ENCODE measurements at places on chromosomes 2 and 18. TPM values are rescaled to one million over a fixed set of nuclear protein-coding genes. Genes with fewer than 3 reads are reported as not detected.
A peak's percentile ranks its signal among the peaks of the same experiment; 100 is the strongest.

GRCh38 chr2:191573216-191573615, 104.7 kb upstream of the NABP1 start:
- no peak overlapping the region for H3K27ac ChIP-seq
- H3K27me3 ChIP-seq, result no peaks in the 10 kb centered on the region
- H3K4me3 ChIP-seq, result no peak overlapping the region
- H3K36me3 ChIP-seq, result no peaks in the 10 kb centered on the region
- H3K4me1 ChIP-seq, result peaks cover 21% of the 10 kb centered on the region

DNA sequence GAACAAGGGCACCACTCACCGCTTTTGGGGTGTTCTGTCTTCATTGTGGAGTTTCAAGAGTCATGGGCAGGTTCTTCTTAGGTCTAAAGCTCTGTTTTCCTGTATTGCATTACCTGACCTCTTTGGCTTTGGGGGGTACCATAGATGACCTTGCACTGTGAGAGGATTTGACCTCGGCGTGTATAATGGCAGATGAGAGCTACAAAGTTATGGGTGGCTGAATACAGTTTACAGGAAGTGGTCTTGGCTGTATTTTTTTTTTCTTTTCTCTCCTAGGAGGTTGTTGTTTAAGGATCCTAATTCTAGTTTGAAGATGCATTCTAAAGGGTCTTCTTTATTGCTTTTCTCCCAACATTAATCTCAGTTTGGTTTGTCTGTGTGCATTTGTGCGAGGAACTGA, 11.5 kb downstream of the GAL3ST2 start:
- no peaks in the 10 kb centered on the region for H3K27me3 ChIP-seq
- no peaks in the 10 kb centered on the region for H3K36me3 ChIP-seq
- no peak overlapping the region for H3K27ac ChIP-seq

DNA sequence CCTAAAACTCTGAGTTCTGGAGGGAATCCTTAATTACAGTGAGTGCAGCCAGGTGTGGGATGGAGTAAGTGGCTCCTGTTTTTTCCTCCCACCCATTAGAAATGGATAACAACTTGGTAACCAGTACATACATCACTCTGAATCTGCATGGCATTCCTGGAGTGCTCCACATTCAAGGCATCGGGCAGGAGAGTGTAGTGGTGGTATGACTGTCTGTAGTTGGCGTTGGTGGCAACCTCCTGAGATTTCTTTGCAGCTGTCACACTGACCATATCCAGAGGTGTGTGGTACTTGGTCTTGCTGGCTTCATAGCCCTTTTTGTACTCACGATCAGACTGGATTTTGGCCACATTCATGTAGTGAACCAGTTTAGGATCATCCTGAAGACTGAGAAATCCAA, 68.3 kb downstream of the NEB start:
- H3K27me3 ChIP-seq, result no peaks in the 10 kb centered on the region
- no peaks in the 10 kb centered on the region for H3K36me3 ChIP-seq
- no peak overlapping the region for H3K27ac ChIP-seq
- no peaks in the 10 kb centered on the region for H3K4me1 ChIP-seq
- H3K4me3 ChIP-seq, result no peak overlapping the region

DNA sequence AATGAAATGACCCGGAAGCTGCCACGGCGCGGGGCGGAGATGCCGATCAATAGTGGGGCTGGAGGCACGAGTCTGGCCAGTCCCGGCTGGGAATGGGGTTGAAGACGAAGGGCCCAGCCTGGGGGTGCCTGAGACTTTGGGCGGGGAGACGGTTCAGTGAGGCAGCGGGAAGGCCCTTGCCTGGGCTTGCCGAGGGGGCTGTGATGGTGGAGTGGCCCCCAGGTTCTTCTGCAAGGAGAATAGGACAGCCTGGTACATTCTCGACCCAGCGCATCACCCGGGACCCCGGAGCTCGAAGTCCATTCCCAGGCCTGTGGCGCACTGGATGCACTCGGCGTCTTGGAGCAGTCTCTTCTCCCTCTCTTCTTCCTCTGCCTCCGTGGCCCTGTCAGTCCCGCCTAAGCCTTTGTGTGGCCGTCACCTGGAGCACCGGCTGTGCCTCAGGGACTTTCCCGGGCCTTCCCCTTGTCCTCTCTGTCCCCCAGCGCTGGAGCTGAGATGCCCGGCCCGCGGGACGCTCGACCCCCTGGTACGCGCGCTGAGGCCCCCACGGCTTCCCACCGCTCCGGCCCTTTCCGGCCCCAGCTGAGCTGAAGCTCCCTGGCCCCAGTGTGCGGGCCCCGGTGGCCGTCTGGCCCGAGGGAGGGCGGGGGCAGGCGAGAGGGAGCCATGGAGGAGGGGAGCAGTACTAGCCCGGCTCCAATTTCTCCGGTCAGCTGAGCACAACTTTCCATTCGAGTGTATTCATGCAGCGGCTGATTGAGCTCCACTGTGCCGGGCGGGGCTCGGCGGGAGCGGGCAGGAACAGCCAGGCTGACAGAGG, 8.0 kb downstream of the SIX3 start:
- no peak for DNase-seq
- H3K27me3 ChIP-seq, result peaks cover 70% of the 10 kb centered on the region
- no peaks in the 10 kb centered on the region for H3K36me3 ChIP-seq
- peaks cover 16% of the 10 kb centered on the region for H3K4me1 ChIP-seq

Gene CCDC68
- 13.8 TPM for total RNA-seq

DNA sequence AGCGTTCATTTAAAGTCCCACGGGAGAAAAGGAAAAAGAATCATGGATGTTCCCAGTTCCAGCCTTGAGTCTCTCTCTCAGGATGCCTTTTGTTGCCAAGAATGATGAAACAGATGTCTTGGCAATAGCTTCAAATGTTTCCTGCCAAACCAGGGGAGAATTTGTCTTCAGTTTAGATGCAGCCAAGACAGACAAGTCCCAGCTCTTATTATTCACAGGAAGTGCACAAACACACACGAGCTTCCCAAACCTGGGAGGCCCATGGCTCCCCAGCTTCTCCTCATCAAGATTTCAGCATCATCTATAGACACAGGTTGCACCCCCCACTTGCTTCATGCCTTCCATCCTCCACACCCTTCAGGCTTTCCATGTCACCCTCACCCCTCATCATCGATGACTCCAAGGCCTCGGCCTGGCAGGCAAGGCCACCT, 45.9 kb downstream of the HS1BP3 start:
- H3K27me3 ChIP-seq, result no peaks in the 10 kb centered on the region
- H3K4me3 ChIP-seq, result no peak overlapping the region
- H3K4me1 ChIP-seq, result peaks cover 24% of the 10 kb centered on the region
- H3K27ac ChIP-seq, result no peak overlapping the region
- H3K36me3 ChIP-seq, result no peaks in the 10 kb centered on the region

DNA sequence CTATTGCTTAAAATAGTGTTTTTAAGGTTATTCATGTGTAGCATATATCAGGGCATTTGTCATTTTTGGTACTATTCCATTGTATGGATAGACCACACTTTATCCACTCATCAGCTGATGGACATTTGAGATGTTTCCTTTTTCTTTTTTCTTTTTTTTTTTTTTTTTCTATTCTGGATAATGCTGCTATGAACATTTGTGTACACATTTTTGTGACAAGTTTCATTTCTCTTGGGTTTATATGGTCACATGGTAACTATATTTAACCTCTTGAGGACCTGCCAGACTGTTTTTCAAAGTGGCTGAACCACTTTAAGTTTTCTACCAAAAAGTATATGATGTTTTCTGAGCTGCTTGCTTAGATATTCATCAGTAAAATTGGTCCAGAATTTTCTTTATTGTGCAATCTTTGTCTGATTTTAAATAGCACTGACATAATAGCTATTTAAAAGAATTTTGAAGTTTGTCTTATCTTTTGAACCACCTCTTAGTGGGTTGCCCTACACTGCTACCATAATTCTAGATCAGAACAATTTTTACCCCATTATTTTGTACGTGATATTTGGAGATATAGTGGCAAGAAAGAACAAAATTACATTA, 219.4 kb upstream of the SIX3 start:
- H3K27me3 ChIP-seq, result no peaks in the 10 kb centered on the region
- no peak overlapping the region for H3K4me3 ChIP-seq
- H3K4me1 ChIP-seq, result no peaks in the 10 kb centered on the region
- no peak overlapping the region for H3K27ac ChIP-seq
- peak; percentile 17 for DNase-seq
